Stimulated activated CD8-positive, alpha-beta memory T cell treated with anti-CD3 and anti-CD28 coated beads, Interleukin-15, amount 100 ng/mL, for 4 hours (primary cell): ENCODE measurements at places on chromosomes 2 and 18.

- DNase-seq = no peak
Observed at GRCh38 chr2:224157655-224158054, 118.6 kb upstream of the SERPINE2 start.

DNA sequence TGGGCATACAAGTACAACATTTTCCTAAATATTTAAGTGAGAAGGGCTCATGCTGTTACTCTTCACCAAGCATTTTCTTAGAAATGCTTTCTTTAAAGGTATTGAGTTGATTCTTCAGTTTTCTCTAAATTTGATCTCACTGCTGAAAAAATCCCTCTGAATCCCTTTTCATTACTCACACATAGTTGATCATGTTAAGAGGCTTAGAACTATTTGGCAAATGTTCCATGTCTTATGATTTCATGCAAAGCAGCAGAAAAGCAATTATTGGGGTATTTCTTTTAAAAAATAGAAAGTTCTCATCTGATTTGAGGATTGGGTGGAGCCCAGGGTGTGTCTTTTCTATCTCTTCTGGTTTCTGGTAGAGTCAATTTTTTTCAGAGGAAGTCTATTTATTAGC, 1079.8 kb upstream of the ZEB2 start:
- no peak for DNase-seq

GRCh38 chr2:205775097-205775877, 93.0 kb downstream of the NRP2 start:
- no peak for DNase-seq

GRCh38 chr2:181313845-181314244, 143.3 kb upstream of the ITGA4 start:
- DNase-seq = no peak

- no peak for DNase-seq
Observed at GRCh38 chr2:222903234-222904220, 42.7 kb downstream of the ACSL3 start.

- no peak for DNase-seq
Observed at GRCh38 chr2:12742891-12743290, 26.2 kb downstream of the TRIB2 start.
